ENCODE measurements at places on chromosomes 7 and 10. TPM values are rescaled to one million over a fixed set of nuclear protein-coding genes. Genes with fewer than 3 reads are reported as not detected.

Gene PHKG1
- 1.7 TPM for total RNA-seq

Gene SEMA3A
- total RNA-seq, result 21.7 TPM

DNA sequence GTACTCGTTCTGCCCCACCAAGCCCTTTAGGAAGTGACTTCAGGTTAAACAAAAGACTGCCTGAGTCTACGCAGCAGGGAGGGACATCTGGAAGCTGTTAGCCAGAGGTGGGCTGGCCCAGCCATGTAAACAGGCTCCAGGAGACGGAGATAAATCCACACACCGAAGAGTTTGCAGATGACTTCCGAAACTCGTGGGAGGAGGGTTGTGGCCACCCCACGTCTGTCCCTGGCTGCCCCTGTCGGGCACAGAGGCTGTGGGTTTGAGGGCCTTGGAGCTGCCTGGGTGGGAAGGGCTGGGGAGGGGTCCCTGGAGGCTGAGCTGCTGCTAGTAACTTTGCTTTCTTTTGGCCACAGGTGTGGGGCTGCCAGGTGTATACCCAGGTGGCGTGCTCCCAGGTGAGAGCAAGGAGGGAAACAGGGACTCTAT is 15.6 kb downstream of the ELN start:
- DNase-seq, result no peak

DNA sequence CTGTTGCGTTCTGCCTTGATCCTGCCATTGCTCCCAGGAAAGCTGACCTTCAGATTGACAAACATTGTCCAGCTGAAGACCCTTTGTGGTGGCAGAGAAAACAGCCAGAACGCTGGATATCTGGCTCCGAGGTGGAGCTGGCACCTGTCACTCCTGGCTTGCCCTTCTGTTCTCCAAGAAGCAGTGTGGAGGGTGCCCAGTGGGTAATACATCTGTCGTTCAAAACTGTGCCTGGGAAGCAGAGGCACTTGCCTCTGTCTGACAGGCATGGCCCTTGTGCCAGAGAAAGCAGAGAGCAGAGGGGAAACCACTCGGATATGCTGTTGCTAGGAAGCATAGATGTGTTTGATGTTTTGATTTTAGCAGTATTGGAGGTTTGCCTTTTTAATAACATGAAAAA is 231.4 kb downstream of the BMPER start:
- no peak for DNase-seq
